ENCODE measurements at places on chromosomes 3 and 15.

- DNase-seq = no peak
These were observed 18.5 kb upstream of the C3orf62 start for GRCh38 chr3:49295489-49296058.

DNA sequence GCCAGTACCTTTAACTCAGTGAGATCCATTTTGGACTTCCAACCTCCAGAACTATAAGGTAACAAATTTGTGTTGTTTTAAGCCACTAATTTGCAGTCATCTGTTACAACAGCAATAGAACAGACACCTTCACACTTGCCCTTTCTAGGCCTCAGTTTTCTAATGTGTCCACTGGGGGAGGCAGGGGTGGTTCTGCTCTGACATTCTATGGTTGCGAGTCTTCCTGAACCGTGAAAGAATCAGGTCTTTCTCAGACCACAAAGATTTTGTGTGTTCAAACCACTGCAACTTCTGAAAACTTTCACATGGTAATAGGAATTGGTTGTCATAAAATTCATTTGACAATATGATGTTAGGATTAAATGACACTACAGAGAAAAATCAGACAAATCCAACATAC is 26.8 kb upstream of the CSTA start:
- DNase-seq = no peak

GRCh38 chr15:80061582-80061981 is 2.1 kb downstream of the ZFAND6 start:
- no peak for DNase-seq

DNA sequence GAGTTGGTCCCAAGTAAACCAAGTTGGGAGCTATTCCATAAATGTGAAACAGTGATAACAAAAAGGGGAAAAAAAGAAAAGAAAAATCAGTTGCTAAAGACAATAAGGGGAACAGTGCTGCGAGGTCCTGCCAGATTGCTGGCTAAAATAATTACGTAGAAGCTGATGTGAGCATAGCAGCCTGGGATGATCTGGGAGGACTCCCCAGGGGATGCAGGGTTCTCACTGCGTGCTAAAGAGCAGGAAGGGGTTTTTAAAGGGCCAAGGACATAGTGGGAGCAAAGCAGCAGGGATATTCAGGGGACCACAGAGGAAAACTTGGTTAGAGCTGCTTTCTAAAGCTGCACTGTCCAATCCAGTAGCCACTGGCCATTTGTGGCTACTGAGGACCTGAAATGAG is 133.0 kb upstream of the UMPS start:
- DNase-seq = no peak

DNA sequence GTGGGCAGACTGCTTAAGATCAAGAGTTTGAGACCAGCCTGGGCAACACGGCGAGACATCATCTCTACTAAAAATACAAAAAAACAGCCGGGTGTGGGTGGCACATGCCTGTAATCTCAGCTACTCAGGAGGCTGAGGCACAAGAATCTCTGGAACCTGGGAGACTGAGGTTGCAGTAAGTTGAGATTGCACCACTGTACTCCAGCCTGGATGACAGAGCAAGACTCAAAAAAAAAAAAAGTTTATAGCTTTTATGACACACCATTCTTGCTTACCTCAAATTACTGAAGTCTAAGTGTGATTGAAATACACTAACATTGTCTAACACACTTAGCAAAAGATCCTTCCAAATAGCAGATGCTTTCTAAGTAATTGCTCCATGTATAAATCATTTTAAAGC is 207.6 kb downstream of the STAG1 start:
- DNase-seq = no peak

- DNase-seq = no peak
These were observed 61.0 kb downstream of the KLF13 start for GRCh38 chr15:31387479-31388118.

- DNase-seq = no peak
These were observed 26.8 kb upstream of the ALCAM start for GRCh38 chr3:105339946-105340345.

DNA sequence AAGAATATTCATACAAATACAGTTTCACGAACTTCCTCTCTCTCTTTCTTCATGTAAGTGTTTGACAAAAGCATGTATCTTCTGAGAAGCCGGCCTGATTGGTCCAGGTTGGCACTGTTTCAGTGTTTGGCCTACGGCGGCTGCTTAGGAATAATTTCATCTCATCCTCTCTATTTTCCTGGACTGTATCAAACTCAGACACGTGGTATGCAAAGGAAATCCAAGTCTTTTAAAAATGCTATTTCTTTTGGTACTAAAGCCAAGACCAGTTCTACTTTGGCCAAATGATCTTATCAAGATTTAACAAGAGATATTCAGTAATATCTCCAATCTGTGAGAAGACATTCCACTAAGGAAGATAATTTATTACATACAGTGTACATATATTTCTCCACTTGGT is 152.8 kb downstream of the TIGIT start:
- no peak for DNase-seq

GRCh38 chr15:61116825-61117224 is 112.3 kb downstream of the RORA start:
- DNase-seq = no peak

DNA sequence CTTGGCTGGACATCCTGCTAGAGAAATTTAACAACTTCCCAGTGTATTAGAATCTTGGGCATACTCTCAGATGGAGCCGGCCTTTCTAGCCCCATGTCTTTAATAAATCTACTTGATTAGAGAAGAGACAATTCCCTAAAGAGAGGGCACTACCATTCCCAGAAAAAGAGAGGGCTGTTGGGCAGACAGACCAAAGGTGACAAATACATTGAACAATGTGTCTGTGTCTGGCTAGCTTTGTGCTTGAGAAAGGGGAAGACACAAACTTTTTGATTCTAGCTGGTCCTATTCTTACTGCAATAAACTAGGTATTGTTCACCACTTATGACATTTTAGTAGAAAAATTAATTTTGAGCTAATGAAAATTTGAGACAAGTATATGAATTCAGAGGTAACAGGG is 57.7 kb downstream of the DUT start:
- DNase-seq = no peak

DNA sequence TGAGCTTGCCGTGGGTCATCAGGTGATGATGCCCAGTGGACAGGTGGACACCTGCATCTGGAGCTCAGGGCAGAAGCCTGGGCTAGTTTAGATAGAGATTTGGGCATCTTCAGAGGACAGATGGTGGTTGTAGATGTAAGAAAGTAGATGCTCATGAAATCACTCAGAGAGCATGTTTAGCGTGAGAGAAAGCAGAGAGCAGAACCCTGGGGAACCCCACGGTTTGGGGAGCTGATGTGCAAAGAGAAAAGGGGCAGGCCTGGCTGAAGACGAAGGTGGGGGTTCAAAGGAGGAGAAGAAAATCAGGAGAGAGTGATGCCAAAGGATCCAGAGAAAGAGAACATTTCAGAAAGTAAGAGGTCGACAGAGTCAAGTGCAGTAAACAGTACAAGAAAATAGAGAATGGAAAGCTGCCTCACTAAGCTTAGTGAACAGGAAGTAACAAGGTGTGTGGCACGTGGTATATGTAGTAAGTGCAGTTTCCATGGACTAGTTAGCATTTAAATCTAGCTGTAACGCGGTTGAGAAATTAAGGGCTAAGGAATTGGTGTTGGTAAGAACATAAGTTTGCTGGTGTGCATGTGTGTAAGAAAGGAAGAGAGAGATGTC is 13.5 kb downstream of the TIGIT start:
- DNase-seq = no peak

- DNase-seq = no peak
These were observed 99.4 kb upstream of the UBE2E2 start for GRCh38 chr3:23103764-23104163.

DNA sequence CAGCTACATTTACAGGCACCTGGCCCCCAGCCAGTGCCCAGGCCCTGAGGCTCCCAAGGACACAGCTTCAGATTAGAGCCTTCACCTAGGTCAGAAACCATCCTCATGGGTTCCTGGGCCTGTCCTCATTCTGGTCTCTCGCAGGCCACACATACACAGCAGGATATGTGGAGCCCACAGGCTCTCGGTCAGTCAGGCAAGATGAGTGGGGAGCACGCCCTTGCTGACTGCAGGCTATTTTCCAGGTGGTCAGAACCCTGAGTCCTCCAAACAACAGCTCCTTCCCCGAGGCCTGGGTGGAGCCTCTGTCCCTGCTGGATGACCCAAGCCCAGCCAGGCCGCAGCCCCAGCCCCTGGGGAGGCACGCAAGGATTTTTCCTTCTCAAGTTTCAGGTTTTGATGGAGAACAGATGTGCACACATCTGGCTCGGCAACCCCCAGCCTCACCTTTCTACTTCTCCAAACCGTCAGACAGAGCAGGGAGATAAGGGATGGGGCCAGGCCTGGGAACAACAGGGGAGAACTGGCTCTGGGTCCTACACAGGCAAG is 1.6 kb downstream of the STRA6 start:
- no peak for DNase-seq

DNA sequence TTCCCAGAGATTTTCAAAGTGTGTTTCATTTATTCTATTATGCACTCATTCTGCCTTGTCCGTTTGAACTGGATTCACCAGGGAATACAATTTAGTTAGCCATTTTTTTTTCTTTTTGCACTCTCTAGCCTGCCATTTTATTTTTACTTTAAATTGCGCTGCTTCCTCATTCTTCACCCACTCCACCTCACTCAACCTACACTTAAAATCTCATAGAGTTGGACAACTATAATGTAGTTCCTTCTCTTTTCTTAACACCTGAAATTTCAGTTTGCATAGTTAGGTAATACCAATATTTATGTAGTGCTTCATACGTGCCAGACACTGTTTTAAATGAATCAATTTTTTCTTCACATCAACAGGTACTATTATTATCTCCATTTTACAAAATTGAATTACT is 42.4 kb upstream of the CMC1 start:
- no peak for DNase-seq

GRCh38 chr15:72222393-72222792 is 8.6 kb downstream of the PKM start:
- DNase-seq = no peak

- DNase-seq = no peak
These were observed 858.3 kb downstream of the TUSC7 start for GRCh38 chr3:117567906-117568305.

- DNase-seq = no peak
These were observed 22.1 kb downstream of the SEMA7A start for GRCh38 chr15:74411686-74412085.

DNA sequence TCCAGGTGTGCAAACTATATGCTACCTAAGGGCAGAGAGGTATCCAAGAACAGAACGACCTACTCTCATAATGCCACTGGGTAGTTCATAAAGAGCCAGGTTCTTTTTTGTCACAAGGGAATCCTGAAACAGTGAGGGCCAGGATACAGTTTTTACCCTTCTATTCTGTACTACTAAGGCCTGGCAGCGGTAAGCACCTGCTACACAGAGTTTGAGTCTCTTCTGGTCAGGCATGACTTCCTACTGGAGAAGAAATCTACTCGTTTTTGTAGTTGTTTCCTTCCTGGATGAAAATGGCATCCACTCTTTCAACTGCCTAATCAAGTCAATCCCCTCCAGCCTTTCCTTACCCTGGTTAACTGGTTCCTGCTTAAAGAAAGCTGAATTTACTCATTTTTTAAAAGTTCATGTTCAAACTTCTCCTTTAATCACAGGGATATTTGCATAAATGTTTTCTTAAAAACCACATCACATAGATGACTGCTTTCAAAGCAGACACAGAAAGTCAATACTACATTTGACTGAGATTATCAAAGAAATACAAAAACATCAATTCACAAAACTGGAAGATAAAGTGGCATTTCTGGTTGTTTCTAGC is 40.0 kb downstream of the MAP4 start:
- DNase-seq = no peak

DNA sequence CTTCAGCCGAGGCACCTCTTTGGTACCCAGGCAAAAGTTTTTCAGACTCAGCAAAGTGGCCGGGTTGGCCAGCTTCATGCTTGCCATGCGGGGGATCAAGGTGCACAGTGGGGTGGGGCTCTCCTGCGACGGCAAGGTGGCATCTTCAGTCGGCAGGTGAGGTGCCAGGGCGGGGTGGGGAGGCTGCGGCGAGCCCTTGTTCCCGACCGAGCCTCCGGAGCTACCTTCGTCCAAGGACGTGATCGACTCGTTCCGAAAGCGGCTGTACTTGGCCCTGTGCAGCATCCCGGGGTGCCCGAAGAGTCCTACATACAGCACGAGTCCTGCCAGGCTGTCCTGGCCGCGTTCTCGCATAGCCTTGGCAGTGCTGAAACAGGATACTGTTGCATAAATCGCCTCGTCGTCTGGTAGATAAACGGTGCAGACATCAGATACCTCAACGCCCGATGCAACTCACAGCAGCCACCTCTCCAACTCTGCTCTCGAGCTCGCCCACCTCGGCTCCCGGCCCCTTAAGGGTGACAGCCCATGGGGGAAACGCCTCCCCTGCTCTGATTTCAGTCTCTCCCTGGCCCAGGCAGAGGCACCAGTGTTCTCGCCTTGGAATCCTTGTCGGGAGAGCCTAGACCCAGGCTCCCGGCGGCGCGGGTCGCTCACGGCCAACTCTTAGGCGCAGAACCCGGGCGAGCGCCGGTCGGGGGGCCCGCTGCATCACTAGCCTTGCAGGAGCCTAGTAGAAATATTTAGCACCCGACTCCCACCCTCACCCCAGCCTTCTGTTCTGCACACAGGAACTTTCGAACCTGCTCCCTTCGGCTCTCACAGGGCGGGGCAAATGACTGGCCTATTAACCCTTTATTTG is 826 bp downstream of the SHC4 start:
- no peak for DNase-seq

- DNase-seq = no peak
These were observed 435.5 kb upstream of the TGFBR2 start for GRCh38 chr3:30170681-30171438.

- DNase-seq = no peak
These were observed at the start of gene CD276 for GRCh38 chr15:73683777-73684580. CD276 (plus strand) TSS chr15:73684383; CDS start chr15:73699640, 15,257 bp downstream.

GRCh38 chr15:100336061-100336460 is 5.7 kb downstream of the ADAMTS17 start:
- no peak for DNase-seq

GRCh38 chr3:126982126-126982470 is 817 bp upstream of the PLXNA1 start:
- DNase-seq = no peak

DNA sequence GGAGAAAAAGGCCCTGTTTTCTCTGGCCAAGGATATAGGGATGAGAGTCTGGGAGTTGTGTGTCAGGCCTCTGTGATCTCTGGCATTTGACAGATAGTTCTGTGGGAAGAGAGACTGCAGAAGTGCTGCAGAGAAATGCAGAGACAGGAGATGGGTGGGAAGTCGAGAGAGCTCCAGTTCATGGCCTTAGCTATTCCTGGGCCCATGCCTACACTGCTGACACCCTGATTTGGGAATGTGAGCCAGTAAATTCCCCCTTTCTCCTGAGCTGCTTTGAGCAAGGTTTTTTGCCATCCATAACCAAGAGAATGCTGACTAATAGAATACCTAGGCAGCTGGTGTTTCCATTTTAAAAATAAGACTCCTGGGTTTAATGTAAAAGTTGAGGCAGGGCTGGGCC is 59.3 kb downstream of the EBLN2 start:
- DNase-seq = no peak

GRCh38 chr3:136350132-136350531 is 100.0 kb downstream of the PCCB start:
- DNase-seq = no peak

GRCh38 chr15:65460741-65461347 is 38.1 kb upstream of the IGDCC4 start:
- DNase-seq = no peak

- DNase-seq = no peak
These were observed 239.3 kb upstream of the WNT5A start for GRCh38 chr3:55726501-55726775.

Measured in left renal cortex interstitium (tissue), 4 donors.